Activated naive CD4-positive, alpha-beta T cell (primary cell): ENCODE measurements at places on chromosomes 5 and 9.

DNA sequence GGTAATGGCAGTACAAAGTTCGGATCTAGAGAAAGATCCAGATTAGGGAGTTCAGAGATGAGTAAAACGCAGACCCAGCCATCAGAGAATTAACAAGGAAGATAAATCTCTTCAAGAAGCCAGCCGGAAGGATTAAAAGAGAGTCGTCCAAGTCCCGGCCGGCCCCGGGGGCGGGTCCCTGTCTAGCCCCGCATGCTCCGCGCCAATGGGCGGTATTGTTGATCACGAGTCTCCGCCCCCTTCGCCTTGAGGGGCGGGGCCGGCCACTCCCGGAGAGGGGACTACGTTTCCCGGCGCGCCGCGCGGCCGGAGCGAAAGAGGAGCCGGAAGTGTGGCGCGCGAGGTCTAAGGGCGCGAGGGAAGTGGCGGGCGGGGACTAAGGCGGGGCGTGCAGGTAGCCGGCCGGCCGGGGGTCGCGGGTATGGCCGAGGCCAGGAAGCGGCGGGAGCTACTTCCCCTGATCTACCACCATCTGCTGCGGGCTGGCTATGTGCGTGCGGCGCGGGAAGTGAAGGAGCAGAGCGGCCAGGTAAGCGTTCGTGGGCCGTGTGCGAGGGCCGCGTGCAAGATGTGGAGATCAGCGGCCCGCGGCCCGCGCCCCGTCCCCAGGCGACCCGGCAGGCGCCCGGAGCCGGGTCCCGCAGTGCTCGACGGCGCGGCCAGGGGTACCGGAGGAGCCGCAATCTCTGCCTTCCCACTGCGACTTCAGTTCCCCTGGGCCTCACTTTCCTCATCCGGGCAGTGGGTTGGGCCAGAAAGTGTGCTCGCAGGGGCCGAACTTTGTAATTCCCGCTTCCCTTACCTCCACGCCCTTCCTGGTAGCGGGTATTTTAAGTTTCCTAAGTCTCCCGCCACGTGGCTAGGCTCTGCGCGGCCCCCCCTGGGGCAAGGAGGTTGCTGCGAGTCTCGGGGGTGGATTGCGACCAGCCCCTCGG is at the start of gene TCOF1:
Gene TCOF1, plus strand, starts transcription at position 372 of the 935 bp plus-strand sequence. Its CDS starts 50 bp downstream, at position 422.
- DNase-seq = peak; percentile 90

GRCh38 chr5:94884311-94884710 is 265.8 kb downstream of the SLF1 start:
- no peak for DNase-seq

DNA sequence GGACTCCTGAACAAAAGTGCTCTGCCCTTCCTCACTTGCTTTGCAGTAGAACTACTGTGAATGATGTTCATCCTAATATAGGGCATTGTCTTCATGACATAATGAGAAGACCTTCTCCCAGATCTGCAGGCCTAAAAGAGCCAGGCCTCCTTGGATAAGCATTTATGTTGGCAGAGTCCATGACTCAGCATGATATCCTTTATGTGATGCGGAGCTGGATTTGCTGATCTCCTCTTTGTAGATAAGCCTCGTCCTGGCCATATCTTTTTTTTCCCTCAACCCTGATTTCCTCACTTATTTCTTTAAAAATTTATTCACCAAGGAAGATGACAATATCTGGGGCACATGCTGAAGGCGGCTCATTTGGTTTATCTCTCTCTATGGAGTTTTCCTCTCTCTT is 62.4 kb upstream of the TAS2R1 start:
- DNase-seq = no peak

- DNase-seq = no peak
Measured at GRCh38 chr5:128765448-128766061, 199.7 kb upstream of the SLC27A6 start.

GRCh38 chr9:129416821-129417539 is 203.9 kb downstream of the C9orf50 start:
- no peak for DNase-seq

DNA sequence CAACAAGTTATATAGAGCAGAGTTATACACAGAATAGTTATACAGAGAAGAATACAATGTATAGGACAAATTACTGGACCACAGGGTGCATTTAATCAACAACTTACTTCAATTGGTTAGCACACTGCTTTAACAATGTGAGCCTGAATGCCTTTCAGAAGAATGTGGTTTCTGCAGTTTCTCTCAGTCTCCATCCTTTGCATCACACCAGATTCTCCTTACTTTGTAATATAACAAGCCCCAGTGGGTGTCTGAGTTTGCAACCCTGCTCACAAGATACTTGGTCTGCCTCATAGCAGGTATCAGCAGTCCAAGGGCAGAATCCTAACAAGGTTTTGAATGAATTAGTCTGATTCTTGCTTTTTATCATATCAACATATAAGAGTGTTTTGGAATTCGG is 114.6 kb downstream of the GABRB2 start:
- DNase-seq = no peak

DNA sequence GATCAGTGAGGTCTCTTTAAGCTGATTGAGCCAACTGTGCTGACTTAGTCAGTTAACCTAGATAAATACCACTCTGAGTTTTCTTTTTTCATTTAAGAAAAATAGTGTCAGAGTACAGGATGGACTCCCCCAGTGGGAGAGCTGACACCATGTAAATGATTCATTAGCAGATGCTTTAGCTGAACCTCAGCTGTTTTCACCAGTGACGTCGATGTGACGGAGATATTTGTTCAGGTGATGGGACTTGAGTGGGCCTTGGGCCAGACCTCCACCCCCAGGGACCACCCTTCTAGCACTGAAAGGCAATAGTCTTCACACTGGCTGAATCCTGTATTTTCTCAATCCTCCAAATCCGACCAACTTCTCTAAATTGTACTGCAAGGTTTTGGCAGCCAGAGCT is 196.1 kb downstream of the GAS1 start:
- no peak for DNase-seq

DNA sequence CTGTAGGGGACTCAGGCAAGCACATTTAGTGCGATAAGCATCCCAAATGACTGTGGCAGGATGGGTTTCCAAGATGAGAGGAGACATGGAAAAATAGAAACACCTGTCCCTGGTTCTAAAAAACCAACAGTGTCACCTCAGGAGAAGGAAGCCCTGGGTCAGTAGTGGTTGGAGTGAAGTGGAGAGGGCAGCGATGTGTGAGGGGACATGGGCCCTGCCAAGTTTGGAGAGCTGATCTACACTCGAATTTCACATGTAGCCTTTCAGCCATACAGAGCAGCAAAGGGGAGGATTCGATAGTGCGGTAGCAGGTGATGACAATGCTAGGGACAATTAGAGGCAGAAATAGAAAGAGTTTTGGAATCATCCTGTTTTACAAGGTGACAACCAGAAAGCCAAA is 32.6 kb upstream of the LHX2 start:
- no peak for DNase-seq

DNA sequence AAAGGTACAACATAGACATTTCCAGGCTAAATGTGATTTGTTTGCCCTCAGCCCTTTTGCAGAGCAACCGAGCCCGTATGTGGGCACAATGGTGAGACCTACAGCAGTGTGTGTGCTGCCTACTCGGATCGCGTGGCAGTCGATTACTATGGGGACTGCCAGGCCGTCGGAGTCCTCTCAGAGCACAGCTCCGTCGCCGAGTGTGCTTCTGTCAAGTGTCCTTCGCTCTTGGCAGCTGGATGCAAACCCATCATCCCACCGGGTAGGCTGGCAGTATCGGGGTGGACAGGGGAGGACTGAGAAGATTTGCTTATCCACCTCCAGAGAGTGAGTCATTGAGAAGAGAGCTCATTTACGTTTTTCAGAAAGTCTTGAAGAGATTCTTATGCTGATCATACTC is 17.8 kb upstream of the GLIPR2 start:
- no peak for DNase-seq

- no peak for DNase-seq
Measured at GRCh38 chr5:174482607-174483024, 241.8 kb upstream of the MSX2 start.

DNA sequence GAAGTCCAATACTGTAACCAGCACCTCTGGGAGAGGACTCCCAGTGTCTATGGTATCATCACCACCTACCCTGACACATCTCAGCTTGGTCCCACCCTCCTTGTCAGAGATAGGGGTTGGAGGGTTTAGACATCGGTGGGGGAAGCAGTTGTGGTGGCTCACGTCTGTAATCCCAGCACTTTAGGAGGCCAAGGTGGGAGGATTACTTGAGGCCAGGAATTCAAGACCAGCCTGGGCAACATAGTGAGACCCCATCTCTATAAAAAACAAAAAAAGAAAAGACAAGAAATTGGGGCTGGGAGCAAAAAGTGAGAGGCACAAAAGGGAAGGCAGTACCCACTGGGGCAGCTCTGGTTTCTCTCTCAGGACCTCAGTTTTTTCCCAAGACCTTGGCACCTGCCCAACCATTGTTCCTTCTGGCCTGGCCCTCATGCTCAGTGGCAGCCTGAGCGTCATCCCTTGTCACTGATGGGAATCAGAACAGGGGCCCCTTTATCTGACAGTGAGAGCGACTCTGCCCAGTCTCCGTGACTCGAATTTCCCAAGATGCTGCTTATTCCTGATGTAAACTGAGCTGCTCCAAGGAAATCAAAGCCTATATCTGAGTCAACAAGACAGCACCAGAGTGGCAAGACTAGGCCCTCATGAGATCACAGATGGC is 80.5 kb upstream of the HSPA9 start:
- no peak for DNase-seq
